Choroid plexus epithelial cell (primary cell): ENCODE measurements at places on chromosomes 3 and 15.

GRCh38 chr3:65785065-65785645 is 253.6 kb downstream of the MAGI1 start:
- DNase-seq: peak; percentile 87

GRCh38 chr3:15241341-15241740 is 35.3 kb downstream of the CAPN7 start:
- DNase-seq: peak; percentile 39

GRCh38 chr3:29764603-29765254 is 483.9 kb downstream of the RBMS3 start:
- peak; percentile 95 for DNase-seq

GRCh38 chr15:49501586-49501985 is 78.5 kb downstream of the FGF7 start:
- DNase-seq: no peak

DNA sequence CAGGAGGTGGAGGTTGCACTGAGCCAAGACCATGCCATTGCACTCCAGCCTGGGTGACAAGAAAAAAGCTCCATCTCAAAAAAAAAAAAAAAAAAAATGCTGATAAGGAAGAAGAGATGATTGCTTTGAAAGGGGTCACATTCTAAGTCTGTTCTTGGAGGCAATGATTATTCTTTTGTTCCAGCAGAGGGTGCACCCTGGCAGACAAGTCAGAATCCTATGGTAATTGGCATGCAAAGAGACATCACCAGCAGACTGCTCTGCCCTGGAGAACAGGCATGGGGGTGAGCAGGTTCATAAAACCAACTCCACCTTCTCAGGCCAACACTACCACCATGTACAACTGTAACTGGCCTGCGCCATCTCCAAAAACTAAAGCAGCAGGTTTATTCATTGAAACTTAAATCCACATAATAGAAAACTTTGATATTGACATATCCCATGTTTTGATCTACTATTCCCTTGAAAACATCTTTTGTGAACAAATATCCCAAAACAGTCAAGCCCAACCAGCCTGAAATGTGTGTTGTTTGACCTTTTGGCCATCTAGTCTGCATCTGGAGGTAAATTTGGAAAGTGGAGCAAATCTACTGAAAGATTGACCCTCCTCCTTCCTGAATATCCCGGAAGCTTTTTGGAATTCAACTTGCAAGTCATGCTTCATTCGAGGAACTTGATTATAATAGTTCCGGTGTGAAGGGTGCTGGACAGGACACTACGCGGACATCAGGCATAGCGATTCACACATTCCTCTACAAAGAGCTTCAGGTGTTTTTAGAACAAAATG is 100.3 kb downstream of the MECOM start:
- DNase-seq: no peak

- peak; percentile 49 for DNase-seq
Measured at GRCh38 chr3:52827441-52827840, 3.0 kb downstream of the ITIH4 start.

- no peak for DNase-seq
Measured at GRCh38 chr15:74788683-74789151, 6.8 kb downstream of the CSK start.

DNA sequence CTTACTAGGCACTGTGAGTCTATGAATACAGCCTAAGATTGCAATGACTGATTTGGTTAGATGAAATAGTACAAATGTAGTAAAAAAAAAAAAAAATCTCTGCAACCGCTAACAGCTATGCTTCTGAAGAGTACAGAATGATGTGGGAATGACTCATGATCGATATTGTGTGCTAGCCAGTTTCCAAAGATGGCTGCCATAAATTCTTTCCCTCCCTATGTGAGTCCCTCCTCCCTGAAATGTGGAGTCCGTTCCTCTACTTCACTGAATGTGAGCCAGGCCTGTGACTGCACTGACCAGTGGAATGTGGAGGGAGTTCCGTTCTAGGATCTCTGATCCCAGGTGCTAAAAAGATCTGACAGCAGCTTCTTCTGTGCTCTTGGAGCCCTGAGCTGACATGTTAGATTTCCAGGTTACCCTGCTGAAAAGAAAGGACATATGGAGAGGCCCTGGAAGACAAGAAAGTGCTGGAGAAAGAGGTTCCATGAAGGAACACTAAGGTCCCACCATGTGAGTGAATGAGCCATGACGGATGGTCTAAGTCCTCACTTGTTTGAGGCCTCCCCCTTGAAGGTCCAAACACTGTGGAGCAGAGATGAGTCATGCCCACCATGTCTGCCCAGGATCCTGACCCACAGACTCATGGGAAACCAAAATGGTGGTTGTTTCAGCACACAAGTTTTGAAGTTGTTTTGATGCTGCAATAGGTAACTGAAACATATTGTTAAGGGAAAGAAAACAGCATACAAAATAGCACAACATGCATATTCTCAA is 46.3 kb downstream of the DGKG start:
- no peak for DNase-seq

DNA sequence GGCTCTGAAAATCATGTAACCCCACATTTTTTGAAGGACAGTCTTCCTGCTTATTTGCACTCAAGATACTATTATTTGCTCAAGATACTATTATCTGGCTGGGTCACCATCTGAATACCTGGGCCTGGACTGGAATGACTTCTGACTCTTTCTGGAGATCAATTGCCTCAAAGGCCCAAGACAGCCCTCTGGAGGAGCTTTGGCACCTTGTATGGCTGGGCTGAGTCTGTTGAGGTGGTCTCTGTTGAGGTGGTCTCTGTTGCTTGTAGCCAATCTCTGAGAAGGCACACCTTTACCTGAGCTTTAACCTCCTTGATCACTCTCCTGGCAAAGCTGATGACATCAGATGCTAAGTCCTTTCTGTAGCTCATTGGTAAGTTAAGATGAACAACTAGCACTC is 33.0 kb downstream of the SPATA12 start:
- no peak for DNase-seq

- DNase-seq: no peak
Measured at GRCh38 chr3:12230877-12231276, 58.0 kb upstream of the PPARG start.

DNA sequence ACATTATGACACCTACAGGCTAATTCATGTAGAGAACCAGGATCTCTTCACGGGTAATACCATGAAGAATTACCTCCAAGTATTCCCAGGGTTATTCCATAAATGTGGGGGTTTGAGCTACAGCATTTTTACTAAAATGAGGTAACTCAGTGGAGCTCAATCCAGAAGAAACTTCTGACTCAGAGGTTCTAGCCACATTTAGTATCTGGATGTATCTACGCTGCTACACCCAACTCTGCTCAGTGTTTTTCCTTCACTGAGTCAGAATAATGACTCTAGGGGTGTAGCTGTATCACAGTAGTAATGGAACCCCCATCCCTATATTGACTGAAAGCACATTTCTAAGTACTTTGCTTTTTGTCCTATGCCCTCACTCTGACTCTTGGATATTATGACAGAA is 52.4 kb downstream of the COPS2 start:
- peak; percentile 30 for DNase-seq

- DNase-seq: no peak
Measured at GRCh38 chr3:143716731-143717130, 131.5 kb downstream of the SLC9A9 start.

- peak; percentile 95 for DNase-seq
Measured at GRCh38 chr15:69414701-69415167, 585 bp downstream of the KIF23 start.

DNA sequence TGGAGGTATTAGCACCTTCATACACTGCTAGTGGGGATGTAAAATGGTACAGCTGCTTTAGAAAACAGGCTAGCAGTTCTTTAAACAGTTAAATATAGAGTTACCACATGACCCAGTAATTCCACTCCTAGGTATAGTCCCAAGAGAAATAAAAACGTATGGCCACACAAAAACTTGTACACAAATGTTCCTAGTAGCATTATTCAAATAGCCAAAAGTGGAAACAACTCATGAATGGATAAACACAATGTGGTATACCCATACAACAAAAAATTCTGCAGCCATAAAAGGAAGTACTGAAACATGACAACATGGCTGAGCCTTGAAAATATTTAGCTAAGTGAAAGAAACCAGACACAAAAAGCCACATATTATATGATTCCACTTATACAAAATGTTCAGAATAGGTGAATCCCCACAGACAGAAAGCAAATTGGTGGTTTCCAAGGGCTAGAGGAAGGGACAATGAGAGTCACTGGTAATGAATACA is 40.8 kb upstream of the KLF13 start:
- no peak for DNase-seq

GRCh38 chr3:32146746-32147211 is 40.4 kb downstream of the GPD1L start:
- DNase-seq: no peak

DNA sequence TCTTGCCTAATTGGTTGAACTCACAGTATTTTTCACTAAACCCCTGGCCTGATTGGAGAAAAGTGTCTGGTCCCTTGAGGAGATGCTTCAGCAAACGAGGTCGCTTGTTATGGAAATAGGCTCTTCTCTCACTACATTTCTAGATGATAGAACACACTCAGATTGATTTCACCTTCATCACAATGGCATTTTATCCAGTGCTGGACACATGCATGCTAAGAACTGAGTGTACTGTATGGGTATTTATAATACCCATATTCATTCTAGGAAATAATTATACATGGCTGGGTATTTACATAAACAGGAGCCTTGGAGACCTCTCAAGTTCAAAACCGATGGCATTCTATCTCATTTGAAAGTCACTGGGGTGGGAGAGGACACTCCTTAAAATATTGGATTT is 444.9 kb downstream of the LPP start:
- DNase-seq: no peak

- DNase-seq: no peak
Measured at GRCh38 chr3:15453991-15454625, 26.7 kb downstream of the EAF1 start.

- no peak for DNase-seq
Measured at GRCh38 chr3:196942915-196943277, 568 bp upstream of the NCBP2 start.

DNA sequence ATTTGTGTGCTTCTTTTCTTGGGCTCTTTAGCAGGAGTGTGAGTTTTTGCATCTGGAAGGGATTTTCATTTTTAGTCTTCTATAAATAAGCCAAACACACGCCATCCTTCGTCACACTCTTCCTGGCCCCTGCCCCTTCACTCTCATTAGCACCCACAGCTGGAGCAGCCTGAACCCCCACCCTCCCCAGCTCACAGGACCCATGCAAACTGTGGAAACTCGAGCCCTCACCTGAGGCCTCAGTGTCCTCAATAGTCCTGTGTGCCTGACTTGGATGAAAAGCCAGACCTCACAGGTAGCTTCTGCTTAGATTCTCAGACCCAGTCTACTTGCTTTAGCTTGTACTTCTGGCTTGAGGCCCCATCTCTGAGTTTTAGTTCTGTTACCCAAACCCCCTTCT is 167.9 kb downstream of the MTHFS start:
- no peak for DNase-seq

- DNase-seq: peak; percentile 87
Measured at GRCh38 chr3:11568503-11569155, 75.1 kb downstream of the VGLL4 start.

- no peak for DNase-seq
Measured at GRCh38 chr3:179091113-179091512, 19.5 kb upstream of the ZMAT3 start.

DNA sequence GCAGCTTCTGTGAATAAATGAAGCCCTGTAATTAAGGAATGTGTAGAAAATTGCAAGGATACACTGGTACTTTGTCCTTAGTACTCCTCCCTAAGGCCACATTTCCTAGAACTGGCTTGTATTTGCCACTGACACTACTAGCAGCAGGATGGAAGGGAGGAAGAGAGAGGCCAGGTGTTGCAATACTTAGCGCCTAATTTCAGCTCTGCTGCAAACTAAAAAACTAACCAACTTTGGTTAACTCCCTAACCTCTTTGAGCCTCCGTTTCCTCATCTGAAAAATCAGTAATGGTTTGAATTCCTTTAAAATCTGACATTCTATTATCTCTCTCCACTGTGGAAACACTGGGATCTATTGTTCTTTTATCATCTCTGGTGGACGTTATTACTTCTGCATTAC is 257.0 kb downstream of the SV2B start:
- DNase-seq: no peak

GRCh38 chr3:55782351-55782750 is 295.2 kb upstream of the WNT5A start:
- no peak for DNase-seq

GRCh38 chr3:153706706-153707105 is 414.5 kb upstream of the ARHGEF26 start:
- no peak for DNase-seq

- no peak for DNase-seq
Measured at GRCh38 chr3:64318668-64319271, 93.5 kb upstream of the PRICKLE2 start.

DNA sequence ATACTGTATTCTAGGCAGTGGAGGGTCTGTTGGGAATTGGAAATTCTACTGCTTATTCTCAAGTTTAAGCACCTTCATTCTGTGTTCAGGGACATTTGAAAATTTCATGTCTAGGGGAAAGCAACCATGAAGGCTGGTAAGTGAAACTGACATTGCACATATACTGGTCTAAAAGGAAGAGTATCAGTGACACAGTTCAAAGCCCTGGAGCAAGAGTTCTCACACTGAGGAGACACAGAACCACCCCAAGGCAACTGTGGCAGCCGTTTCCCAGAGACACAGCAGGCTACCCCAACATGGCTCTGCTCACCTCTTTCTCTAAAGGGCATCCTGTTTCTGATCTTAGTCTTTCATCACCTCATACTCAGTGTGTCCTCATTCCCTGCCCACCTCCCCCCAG is 67.5 kb downstream of the KCNMB2 start:
- no peak for DNase-seq

GRCh38 chr15:22861161-22861560 is 22.7 kb downstream of the NIPA2 start:
- no peak for DNase-seq

DNA sequence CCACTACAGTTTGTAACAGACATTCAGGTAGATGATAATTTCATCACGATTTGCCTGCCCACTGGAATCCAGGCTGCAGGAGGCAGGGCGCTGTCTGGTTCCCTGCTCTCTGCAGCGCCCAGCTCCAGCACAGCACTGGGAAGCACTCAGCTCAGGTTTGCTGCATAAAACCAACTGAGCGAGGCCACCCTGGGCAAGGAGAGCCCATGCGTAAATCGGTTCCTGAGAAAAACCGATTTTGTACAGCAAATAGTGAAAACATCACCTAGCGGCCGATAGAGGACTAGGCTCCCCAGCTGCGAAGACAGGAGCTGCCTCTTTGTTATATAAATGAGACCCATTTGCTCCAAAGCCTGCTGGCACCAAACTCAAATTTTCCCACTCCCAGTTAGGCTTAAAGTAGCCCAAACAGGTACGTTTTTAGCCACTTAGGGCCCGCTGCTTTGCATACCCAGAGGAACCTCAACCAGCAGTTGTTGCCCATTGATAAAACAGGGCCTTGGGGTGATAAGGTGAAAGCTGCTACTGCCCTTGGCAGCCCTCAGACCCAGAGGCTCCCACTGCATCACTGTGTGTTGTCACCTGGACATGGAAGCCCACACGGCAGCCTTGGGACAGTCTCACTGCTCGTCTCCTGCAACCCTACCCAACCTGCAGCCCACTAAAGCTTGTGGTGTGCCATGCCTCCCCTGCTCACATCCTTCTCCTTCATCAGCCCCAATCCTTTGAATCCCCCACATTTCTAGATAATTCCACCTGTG is 47.5 kb downstream of the ALDH1L1 start:
- peak; percentile 49 for DNase-seq
